ENCODE measurements at places on chromosomes 12 and 14.
A peak's percentile ranks its signal among the peaks of the same experiment; 100 is the strongest.

DNA sequence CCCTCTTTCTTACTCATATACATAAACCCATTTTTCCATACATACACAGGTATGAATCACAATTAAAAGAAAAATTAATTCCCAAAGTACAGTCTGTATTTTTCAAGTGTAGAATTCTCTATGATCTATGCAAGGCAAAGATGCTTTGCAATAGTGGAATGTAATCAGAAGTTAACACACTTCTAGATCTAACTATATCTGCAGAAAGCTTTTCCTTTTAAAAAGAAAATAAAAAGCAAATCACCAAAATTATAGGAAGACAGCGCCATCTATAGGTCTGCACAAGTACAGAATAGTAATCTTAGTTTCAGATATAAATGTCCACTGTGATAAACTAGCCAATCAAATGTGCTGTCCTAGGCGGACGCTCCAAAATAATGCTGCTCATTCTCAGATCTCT lies 22.0 kb downstream of the SLC25A21 start:
- peak; percentile 75 for DNase-seq

DNA sequence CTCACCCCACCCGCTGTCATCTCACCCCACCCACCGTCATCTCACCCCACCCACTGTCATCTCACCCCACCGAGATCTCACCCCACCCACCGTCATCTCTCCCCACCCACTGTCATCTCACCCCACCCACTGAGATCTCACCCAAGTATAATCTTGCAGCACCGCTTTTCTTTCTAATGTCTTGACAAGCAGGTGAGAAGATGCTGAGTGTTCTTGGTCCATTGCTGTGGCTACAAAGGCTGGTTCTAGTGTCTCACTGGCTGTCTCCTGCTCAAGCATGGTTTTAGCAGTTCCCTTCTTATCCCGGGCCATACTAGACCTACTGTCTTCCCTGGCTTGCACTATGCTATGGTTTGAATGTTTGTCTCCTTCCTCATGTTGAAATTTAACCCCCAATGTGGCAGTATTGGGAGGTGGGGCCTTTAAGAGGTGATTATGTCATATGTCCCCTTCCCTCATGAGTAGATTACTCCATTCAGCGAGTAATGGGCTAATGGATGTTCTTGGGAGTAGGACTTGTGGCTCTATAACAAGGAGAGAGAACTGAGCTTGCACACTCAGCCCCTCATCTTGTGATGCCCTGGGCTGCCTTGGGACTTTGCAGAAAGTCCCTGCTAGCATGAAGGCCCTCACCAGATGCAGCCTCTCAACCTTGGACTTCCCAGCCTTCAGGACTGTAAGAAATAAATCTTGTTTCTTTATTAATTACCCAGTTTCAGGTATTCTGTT lies 47.7 kb upstream of the PPP2R5C start:
- DNase-seq, result no peak

- DNase-seq, result no peak
Observed at GRCh38 chr14:58646479-58646878, 8.7 kb downstream of the DACT1 start.

GRCh38 chr14:82412545-82412944 lies 878.9 kb upstream of the SEL1L start:
- no peak for DNase-seq

DNA sequence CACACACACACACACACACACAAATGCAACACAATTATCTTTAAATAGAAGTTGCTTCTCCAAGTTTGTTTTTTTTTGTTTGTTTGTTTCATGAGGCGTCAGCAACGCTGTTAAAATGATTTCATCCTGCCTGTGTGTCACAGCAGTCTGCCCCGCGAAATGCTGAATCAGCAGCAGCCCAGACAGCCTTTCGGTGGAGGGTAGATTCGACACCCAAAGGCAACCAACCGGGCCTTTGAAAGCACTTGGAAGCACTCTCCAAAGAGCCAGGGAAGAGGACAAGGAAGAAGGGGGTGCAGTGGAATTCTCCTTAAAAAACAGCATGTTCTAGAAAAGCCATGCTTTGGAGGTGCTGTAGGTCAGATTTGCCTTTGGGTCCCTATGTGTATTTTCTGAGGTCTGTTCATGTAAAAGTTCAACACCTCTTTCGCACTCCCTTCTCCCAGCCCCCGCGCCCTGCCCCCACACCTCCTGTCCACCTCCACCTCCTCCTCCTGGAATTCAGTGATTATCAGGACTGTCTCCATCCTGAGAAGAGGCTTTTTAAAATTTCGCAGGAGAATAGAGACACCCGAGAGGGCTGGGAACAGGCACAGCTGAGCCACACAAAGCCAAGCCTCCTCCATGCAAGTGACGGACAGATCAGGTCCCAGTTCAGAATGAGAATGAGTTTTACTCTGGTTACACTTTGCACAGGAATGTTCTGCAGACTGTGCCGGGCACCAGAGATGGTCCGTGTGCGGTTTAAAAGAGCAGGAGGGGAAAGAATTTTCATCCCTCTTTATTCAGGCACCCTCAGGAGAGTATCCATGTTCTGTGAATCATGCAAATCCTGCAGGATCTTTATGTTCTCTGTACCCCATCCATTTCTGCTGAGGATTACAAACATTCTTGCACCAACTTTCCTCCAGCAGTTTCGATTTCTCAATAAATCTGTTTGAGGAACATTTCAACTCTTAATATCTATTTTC lies 177.9 kb downstream of the ETV6 start:
- peak; percentile 54 for DNase-seq

DNA sequence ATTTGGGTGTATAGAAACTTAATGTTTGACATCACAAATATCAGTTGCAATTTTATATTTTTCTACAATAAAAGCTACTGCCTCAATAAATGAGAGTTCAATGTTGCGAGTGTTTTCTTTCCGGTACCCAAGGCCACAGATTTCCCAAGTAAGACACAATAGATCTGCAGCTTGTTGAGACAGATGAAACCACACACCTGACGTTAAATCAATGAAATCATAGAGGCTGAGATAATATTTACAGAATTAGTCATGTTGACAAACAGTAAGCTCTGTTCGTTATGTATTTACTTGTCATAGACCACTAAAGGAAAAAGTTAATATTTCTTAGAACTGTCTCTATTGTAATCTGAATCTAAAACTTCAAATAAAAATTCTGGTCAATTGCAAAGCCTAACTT lies 49.2 kb upstream of the PTHLH start:
- DNase-seq, result no peak

GRCh38 chr12:112122823-112123690 lies 2.3 kb upstream of the TRAFD1 start:
- DNase-seq, result peak; percentile 91

GRCh38 chr14:54673193-54674045 lies 106.5 kb downstream of the SAMD4A start:
- DNase-seq, result peak; percentile 74

DNA sequence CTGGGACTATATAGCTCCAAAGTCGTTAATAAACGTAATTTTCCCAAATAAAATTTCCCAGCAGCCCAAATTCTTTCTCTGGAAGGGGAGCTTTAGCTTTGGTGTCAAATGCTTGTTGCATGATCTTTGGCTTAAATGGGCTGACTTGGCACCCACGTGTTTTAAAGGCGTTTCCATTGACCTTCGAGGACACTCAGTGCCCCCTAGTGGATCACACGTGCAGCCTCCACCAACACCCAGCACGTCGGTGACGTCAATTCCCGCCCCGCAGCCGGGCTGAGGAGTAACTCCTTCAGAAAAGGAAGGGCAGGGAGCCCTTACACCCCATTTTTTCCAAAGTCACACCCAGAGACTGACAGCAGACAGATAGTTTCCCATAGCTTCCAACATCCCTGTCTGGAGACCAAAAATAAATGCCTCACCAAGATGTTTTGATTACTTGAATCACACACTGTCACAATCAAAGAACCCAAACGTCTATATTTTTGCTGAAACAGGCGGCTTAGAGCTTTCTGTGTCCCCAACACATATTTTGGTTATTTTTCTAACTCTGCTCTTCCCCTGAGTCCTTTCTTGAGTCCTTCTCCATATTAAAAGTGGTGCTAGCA lies 707.9 kb downstream of the AACS start:
- DNase-seq, result no peak

GRCh38 chr12:93994721-93995120 lies 153.7 kb upstream of the PLXNC1 start:
- no peak for DNase-seq

- DNase-seq, result no peak
Observed at GRCh38 chr14:83638748-83639504, 1891.0 kb upstream of the FLRT2 start.

GRCh38 chr12:6113691-6114475 lies 10.6 kb downstream of the VWF start:
- no peak for DNase-seq

GRCh38 chr14:61026526-61026925 lies 45.5 kb downstream of the SLC38A6 start:
- DNase-seq, result no peak
